ENCODE measurements at places on chromosomes 2 and 18.

DNA sequence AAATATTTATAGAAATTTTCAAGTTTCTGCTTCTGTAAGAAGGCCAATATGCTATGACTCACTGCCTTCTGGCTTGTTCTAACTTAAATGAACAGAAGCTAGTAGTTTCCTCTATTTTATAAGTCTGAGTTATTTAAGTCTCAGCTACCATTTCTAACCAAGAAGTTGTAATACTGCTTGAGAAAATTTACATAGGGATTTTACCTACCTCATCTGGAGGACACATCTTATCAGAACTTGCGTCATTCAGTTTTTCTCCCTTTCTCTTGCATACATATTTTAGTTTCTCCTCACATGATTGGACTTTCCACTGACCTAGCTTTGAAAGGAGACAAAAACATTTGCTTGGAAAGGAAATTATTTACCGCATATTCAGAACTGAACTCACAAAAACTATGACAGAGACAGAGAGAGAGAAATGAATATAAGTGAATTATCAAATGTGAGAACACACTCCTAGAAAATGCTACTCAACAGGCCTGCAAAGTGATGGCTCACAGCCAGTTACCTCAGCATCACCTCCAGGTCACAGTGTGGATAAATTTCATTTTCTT, 81.1 kb upstream of the CD302 start:
- no peak for DNase-seq

DNA sequence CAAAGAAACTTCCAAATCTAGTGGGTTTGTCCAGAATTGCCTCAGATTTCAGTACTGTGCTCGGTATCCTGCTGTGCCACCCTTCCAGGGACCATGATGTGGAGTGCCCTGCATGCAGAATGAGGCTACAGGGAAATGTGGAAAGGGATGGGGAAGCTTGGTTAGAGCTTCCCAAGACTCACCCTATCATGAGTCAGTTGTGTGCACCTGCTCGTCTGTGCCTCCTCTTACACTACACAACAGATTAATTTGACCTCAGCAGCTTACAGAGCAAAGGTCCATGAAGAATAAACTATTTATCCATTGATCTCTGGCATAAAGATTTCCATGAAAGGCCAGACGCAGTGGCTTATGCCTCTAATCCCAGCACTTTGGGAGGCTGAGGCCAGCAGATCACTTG, 21.3 kb upstream of the NCK2 start:
- no peak for DNase-seq

DNA sequence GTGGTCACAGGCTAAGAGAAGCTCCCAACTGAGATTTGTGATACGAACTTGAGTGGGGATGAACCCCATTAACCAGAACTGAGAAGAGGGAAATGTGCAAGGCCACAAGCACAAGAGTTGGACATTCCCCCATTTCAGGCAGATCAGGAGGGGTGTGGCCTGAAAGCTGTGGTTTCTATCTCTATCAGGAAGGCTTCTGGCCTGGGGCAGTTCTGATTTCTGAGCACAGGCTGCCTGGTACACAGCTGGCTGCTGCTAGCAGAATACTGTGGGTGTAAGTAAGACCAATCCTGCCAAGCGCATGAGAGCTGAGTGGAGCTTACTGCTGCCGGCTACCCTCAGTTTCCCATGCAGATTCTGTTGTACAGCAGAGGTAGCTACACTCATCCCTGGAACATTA, 484.6 kb downstream of the SATB2 start:
- no peak for DNase-seq

DNA sequence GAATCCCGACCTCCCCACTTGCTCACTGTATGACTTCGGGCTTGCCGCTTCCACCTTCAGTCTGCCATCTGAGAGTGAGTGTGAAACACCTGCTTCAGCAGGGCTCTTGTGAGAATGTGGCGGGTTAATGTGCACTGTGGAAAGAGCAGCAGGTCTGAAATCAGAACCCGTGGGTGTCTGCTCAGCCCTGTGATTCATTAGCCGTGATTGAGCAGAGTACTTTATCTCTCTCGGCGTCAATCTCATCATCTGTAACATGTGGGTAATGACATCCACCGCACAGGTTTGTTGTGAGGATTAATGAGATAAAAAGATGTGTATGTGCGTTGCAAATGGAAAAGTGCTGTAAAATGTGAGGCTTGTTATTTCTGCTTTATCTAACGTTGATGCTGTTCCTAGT, 128.6 kb downstream of the LRATD1 start:
- DNase-seq: no peak

- DNase-seq: no peak
Measured at GRCh38 chr18:2894131-2894840, 47.5 kb downstream of the EMILIN2 start.

DNA sequence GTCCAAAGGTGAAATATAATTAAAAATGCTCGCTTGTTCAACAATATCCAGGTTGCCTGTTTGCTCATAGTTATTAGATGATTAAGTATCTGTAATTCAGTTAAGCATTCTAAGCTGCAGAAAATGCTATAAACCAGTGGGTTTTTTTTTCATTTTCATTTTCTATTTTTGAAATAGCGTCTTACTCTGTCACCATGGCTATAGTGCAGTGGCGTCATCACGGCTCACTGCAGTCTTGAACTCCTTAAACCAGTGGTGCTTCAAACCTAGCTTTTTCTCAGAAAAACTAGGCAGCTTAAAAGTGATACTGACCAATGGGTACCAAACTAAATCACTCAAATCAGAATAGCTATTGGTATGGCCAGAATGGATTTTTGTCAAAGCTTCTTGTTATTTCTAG, 925.2 kb downstream of the TSN start:
- DNase-seq: no peak

- DNase-seq: no peak
Measured at GRCh38 chr2:148495586-148495985, 149.0 kb upstream of the EPC2 start.

DNA sequence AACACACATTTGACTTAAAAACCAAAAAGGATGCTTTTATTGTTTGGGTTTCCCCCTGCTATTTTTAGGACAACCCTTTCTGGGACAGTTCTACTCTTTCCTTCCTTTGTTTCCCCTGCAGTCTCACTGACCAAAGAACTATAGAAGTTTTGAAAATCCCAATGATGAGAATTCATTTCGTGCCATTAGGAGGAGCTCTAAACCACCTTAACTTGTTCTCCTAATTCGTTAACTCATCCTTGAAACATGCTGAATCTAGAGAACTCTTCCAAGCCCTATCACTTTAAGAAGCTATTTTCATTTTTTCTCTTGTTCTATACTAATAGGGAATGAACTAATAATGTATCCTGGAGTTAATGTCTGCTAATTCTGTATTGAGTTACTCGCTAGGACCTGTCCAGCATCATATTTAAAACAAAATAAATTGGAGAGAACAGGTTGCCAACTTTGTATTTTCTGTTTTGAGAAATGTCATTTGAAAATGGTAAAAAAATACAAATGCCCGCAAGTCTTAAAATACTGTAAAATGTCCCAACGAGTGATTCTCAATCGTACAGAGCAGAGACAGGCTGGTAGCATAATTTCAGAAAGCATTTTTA, 62.9 kb downstream of the AFTPH start:
- no peak for DNase-seq

GRCh38 chr2:62506421-62506750, 391 bp upstream of the TMEM17 start:
- DNase-seq: no peak

DNA sequence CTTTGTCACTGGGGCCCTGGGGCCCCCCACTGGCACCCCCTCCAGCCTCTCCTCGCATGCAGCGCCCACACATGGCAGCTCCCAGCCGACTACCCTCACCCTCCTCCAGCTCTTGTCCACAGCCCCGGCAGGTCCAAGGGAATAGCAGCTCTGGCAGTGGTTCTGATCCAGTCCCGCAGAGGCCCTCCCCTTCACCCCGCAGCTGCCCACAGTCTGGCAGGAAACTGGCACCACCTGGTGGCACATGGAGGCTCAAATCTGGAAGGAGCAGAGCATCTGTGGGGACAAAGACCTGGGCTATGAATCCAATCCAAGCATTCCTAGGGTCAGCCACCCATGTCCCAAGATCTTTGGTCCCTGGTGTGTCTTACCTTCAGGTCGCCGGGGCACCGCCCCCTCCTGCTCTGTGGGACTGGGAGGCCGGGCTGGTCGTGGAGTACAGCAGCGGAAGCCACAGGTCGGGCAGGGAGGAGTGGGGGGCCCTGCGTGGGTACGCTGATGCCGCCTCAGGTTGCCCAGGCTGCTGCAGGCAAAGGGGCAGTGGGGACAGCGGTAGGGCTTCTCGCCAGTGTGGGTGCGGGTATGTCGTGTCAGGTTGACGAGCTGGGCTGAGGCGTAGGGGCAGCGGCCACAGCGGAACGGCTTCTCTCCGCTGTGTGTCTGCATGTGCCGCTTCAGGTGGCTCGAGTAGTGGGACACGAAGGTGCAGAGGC, 2.3 kb downstream of the ZNF513 start:
- no peak for DNase-seq

- no peak for DNase-seq
Measured at GRCh38 chr2:34656632-34657031, 1057.5 kb upstream of the FAM98A start.

- no peak for DNase-seq
Measured at GRCh38 chr2:5102823-5103222, 589.4 kb upstream of the SOX11 start.

- no peak for DNase-seq
Measured at GRCh38 chr2:25276569-25277465, 64.9 kb downstream of the DNMT3A start.

- no peak for DNase-seq
Measured at GRCh38 chr18:58005885-58006523, 38.0 kb upstream of the NEDD4L start.

- DNase-seq: no peak
Measured at GRCh38 chr2:3672861-3673678, 15.1 kb downstream of the ALLC start.

DNA sequence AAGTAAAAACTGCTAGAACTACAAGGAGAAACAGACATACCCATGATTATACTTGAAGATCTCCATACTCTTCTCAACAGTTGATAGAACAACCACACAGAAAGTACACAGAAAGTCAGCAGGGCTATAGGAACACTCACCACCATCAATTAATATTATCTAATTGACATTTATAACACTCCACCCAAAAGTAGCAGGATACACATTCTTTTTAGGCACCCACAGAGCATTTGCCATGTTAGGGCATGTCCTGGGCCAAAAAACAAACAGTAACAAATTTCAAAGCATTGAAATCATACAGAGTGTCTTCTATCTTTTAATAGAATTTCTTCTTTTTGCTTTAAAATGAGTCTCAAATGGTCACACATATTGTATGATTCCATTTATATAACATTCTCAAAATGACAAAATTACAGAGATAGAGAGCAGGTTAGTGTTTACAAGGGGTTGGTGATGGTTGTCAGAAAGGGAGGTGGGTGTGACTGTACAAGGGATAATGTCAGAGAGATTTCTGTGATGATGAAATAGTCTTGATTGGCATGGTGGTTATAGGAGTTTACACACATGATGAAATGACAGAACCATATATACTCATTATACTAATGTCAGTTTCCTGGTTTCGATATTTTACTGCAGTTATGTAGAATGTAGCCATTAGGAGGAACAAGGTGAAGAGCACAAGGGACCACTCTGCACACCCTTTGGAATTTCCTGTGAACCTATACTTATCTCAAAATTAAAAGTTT, 82.8 kb downstream of the NCK2 start:
- no peak for DNase-seq

- no peak for DNase-seq
Measured at GRCh38 chr2:165456027-165456426, 13.5 kb upstream of the CSRNP3 start.

DNA sequence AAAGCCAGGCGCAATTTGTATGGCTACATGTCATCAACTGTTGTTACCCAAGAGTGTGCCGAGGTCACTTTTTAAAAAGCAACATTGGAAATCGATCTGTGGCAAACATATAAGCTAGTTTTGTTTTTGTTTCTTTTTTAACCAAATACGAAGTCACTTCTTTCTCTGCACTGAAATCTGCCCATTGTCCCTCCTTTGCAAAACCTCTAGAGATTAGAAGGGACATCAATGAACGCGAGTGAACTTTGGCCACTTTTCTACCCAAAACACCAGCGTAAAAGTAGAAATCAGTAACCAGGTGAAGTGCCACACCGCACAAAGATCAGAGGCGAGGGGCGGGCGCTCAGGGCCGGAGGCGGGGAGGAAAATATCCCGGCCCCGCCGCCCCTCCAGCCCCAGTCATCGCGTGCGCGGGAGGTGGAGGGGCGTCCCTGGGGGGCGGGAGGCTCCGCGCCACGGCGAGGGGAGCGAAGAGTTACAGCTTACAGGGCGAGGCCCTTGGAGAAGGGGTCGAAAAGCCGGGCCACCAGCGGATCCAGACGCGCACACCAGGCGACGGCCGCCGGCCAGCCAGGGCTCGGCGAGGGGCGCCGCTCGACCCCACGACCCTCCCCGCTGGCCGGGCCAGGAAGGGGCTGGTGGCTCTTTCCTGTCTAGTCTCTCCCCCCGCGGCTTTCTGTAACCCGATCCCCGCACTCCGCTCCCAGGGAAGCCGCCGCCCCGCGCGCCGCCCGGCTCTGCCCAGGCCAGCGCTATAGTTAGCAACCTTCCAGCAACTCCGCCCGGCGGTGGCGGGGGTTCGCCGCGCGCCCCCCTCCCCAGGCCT, 993 bp downstream of the RBMS1 start:
- DNase-seq: peak; percentile 58

GRCh38 chr2:45006041-45006941, 3.0 kb downstream of the SIX2 start:
- no peak for DNase-seq

DNA sequence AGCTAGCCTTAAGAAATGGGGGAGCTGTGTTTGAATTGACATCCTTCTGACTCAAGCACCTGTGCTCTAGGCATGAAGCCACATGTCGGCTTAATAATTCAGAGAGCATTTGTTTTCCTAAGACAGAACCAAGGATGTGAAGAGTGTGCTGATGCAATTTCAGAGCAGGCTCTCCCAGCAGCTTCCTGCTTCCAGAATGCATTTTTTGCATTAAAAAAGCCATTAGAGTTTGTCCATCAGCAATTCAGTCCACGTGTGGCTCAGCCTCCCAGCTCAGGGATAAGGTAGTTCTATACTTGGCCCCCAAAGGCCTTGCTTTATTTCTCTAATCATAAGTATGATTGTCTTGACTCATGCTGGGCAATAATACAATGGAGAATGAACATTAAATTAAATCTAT, 37.7 kb downstream of the DOCK10 start:
- no peak for DNase-seq
